ENCODE measurements at places on chromosomes 5 and 9.

- no peak for DNase-seq
These were observed 121.1 kb upstream of the SLC12A2 start for GRCh38 chr5:127962491-127962890.

- no peak for DNase-seq
These were observed 58.1 kb downstream of the HAPLN1 start for GRCh38 chr5:83662558-83662957.

GRCh38 chr9:107472581-107473340 lies 16.8 kb downstream of the KLF4 start:
- DNase-seq, result no peak

- no peak for DNase-seq
These were observed 535.7 kb upstream of the ACO1 start for GRCh38 chr9:31848505-31849285.

- no peak for DNase-seq
These were observed 321.2 kb downstream of the CDH12 start for GRCh38 chr5:22531986-22532385.

- no peak for DNase-seq
These were observed 7.4 kb downstream of the REEP5 start for GRCh38 chr5:112914584-112914983.

- DNase-seq, result no peak
These were observed 18.1 kb downstream of the PITX1 start for GRCh38 chr5:135015942-135016341.

GRCh38 chr9:94081435-94081834 lies 2.8 kb upstream of the PTPDC1 start:
- no peak for DNase-seq

GRCh38 chr9:114936581-114936980 lies 6.2 kb upstream of the TNFSF8 start:
- no peak for DNase-seq

DNA sequence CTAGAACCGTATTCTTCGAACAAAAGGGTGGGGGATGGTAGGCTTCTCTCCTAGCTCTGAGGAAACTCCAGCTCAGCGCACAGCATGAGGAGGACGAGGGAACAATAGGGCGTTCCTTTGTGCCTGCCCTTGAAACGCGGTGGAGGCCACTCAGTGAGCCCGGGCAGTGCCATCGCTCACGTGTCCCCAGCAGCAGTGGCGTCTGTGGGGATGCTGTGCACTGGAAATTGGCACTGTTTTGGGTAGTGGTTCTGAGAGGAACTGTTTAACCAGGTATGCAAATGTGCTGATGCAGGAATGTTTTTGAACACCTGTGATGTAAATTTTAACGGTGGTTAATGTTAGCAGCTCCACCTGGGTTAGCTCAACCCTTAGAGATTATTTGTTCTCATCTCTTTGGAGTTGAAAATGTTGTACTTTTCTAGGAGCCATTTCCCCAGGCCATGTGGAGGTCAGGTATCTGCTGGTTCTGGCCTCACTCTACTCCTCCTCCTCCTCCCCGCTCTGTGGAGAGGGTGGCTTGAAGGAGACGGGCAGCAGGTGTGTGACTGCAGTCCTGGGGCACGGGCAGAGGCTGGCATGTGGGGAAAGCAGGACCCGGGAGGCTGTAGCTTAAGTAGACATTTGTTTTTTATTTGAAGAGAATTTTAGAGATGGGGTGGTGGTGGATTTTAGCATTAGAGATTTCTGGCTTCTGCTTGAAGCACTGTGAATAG lies 48.3 kb downstream of the EHMT1 start:
- no peak for DNase-seq

DNA sequence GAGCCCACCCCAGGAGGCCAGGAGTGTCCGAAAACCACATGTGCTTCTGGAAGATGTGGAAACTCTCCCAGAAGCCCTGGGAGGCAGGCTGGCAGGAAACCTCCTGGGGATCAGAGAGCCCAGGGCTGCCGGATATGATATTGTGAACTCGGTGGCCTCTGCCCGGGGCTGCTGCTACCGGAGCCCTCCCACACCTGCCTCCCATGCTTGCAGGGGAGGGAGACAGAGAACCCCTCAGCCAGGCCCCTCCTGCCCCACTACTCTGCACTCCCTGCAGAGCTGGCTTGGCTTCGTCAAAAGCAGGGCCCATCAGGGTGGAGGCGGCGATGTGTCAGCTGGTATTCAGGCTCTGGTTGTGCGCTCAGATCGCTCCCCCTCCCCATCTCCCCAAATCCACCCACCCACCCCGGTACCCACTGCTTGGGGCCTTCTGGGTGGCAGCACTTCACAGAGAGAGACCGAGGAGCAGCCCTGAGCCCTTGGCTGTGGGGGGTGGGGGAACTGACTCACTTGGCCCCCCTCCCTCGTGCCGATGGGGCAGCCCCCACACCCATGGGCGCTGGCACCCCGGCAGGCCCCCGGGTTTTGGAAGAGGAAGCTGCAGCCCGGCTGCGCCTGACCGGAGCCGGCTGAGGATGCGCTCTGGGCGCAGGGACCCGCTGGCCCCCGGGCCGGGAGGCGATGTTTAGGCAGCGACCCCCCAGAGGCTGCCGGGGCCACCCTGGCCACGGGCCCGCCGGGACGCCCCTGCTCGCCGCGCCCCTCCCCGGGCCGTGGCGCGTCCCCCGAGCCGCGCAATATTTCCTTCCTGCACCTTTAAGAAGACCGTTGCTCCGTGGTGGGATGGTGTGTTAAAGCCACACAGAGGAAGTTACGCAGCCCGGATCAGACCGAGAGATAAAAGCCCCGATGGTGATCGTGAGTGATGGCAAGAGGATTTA lies 786 bp upstream of the NTNG2 start:
- peak; percentile 41 for DNase-seq

- no peak for DNase-seq
These were observed 96.5 kb upstream of the CAST start for GRCh38 chr5:96565582-96566265.

DNA sequence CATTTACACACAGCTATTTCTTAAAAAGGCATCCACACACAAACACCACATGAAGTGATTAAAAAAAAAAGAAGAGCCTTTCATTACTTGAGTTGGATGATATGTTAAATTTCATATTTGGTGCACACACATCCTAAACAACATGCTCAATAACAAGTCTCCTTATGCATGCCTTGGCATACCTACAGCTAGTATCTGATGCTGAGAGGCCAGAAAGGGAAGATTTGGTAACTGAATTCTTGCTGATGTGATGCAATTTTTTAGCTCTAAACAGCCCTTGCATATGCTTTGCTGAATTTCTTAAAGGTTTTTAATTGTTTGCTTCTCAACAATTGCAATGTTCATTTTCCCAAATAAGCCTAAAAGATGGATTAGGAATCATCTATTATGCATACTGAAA lies 338.8 kb downstream of the ARL15 start:
- no peak for DNase-seq

GRCh38 chr9:133571896-133572595 lies 37.1 kb downstream of the FAM163B start:
- no peak for DNase-seq

DNA sequence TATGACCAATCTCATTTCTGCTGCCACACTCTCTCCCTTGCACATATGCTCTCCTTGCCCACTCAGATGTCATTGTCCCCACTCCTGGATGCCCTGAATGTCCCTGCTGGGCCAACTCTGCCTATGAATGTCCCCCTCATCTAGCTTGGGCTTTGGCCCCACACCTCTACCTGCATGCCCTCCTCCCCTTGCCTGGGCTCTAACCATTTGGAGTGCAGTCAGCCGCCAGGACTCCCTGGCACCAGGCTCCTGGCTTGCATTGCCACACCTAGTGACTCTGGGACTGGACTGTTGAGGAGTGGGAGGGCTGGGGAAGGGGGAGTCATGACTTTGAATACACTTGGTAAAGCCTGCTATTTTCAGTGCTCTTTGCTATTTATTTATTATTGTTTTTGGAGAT lies 41.6 kb upstream of the POMT1 start:
- DNase-seq, result no peak

GRCh38 chr9:133604214-133604613 lies 5.0 kb downstream of the FAM163B start:
- no peak for DNase-seq

DNA sequence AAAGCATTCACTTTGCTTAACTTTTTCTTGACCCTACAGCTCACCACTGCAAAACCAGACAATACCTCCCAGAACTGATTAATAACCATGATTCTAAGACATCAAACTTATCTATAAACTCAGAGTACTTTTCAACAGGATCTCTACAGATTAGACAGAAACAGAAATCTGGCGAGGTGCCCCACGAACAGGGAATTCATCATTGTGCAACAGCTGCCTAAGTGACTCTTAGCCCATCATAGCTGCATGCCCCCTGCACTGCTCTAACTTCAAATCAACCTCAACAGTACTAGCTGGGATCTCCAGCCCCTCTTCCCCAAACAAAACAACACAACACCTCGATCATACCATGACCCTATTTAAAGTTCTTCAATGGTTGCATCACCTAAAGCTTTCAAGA lies 16.1 kb upstream of the COL23A1 start:
- no peak for DNase-seq

GRCh38 chr5:660491-661030 lies 32.6 kb downstream of the TPPP start:
- DNase-seq, result no peak

- no peak for DNase-seq
These were observed 45.9 kb upstream of the RPL26L1 start for GRCh38 chr5:172913117-172913850.

GRCh38 chr9:4290427-4290837 lies 9.4 kb downstream of the GLIS3 start:
- DNase-seq, result no peak

DNA sequence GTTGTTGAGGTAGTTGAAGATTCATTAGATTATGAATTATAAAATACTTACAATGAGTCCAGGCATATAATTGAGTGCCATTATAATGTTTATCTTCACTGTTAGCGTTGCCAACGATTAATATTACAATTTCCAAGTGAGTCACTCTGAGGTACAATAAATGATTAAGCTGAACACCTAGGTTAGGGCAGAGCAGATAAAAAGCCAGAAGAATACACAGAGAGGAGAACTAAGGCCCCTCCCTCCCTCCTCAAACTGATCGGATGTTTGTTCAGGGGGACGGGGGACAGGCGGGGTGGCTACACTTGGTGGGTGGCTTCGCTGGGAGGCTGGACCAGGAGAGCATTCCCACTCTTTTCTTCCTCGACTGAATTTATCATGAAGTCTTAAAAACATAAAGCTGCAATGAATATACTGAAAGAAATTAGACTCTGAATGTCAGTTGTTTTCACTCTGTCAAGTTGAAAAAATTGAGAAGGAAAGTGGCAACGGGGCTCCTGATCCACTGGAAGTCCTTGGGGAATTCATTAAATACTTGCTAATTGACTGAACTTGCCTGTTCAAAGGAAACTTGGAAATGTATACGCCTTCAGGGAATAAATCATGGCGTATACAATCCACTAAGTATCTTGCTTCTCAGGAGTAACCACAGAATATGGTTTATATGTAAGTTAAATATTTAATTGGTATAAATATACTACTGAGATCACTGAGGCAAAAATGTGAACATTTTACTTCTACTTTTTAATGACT lies 198.1 kb downstream of the TSSK1B start:
- no peak for DNase-seq

DNA sequence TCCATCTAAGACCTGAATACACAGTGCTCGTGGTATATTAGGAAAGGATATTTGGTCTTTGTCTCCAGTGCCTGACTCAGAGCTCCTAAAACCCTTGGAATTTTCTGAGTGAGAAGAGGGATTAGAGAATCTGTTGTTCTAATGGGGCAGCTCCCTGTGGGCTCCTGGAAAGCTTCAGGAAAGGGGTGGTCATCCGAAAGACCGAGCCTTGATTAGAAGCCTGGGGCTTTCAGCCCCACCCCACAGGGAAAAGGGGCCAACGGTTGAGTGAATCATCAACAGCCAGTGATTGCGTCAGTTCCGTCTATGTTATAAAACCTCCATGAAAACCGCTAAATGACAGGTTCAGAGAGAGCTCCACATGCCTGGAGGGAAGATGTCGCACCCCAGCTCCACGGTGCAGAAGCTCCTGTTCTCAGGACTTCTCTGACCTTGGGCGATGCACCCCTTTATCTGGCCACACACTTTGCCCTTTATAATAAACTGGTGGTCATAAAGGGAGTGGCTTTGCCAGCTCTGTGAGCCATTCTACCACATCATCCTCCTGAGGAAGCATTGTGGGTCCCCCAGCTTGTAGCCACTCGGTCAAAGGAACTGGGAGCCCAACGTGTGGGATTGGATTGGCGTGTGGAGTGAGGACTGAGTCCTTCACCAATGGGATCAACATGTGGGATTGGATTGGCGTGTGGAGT lies 71.0 kb upstream of the ICE1 start:
- DNase-seq, result no peak

DNA sequence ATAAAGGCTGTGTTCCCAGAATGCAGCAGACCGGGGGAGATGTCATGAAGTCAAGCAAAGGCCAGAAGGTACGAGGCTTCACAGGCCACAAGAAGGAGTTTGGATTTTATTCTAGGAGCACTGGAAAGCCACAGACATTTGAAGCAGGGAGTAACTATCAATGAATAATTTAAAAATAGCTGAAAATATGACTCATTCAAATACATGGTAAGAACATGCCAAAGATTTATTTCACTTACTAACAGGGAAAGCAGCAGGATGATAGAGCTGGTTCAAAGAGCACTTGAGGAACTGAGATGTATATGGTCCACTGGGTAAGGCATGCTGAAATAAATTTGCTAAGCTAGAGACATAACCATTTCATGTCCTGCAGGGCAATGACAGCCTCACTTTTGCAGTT lies 53.2 kb downstream of the MSX2 start:
- DNase-seq, result no peak

- no peak for DNase-seq
These were observed 16.9 kb downstream of the DNAJC18 start for GRCh38 chr5:139422307-139422893.

- DNase-seq, result no peak
These were observed 31.7 kb upstream of the NXNL2 start for GRCh38 chr9:88503081-88503844.

DNA sequence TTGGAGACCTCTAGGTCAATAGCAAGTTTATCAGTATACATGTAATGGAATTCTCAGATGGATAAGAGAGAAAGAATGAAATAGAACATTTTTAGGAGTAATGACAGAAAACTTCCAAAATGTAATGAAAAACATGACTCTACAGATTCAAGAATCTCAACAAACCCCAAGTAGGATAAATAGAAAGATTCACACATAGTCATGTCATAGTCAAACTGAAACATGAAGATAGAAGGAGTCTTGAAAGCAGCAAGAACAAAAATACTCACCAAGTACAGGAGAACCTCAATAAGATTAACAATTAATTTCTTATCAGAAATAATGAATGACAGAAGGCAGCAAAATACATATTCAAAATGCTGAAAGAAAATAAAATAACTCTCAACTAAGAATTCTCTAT lies 164.5 kb downstream of the SPATA31D1 start:
- DNase-seq, result no peak

GRCh38 chr5:77087484-77088261 lies 588 bp upstream of the ZBED3 start:
- no peak for DNase-seq

DNA sequence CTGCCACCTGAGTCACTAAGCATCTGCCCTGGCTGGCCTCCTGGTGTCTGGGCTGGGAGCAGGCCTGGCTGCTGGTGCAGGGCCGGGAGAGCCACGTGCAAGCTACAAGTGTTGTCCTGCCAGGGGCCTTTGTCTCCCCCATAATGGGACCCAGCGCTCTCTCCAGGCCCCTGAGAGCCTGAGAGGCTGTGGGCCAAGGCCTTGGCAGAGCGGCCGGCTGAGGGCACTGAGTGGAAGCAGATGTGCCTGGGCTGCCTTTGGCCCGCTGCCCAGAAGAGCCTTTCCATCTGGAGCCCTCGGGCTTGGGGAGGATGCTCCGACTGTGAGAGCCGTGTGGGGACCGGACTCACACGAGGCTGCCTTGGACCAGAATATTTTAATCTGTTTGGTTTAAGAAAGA lies 185.5 kb downstream of the RGS3 start:
- DNase-seq, result no peak

Measured in activated B cell treated with CpG ODN at 0.5 μM for 24 hours (primary cell).